Coronary artery (tissue), 2 donors: ENCODE measurements at places on chromosomes 5 and 9.

DNA sequence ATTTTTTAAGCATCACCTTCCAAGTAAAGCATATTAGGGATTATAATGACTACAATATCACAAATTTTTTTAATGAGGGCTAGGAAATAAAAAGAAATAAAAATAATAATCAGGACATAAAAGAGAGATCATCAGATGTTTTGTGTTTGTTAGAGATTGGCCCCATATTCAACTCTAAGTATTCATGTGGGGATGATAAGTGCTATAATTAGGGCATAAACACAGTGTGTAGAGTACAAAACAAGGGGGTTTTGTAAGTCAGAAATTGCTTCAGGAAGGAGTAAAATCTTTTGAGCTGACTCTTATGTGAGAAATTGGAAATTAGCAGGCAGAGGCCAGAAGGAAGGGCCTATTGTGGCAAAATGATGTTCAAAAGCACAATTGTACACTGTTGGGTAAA is 127.3 kb downstream of the STARD4 start:
- no peak for DNase-seq

- DNase-seq = no peak
Measured at GRCh38 chr9:32403567-32404260, 19.3 kb downstream of the ACO1 start.

DNA sequence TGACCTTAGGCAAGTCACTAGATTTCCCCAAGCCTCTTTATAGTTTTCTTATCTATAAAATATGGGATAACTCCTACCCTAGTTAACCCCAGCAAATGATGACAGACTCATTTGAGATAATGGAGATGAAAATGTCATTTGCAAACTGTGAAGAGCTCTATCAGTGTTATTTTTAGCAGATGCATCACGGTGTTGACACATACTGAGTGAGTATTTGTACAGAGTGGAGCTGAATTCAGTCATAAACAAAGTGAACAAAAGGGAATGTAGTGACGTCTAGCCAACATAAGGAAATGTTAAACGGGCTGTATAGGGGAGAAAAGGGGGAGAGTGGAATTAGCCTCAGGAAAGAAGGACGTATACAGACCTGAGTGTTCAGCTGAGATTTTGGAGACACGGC is 75.9 kb downstream of the NMUR2 start:
- DNase-seq = no peak

DNA sequence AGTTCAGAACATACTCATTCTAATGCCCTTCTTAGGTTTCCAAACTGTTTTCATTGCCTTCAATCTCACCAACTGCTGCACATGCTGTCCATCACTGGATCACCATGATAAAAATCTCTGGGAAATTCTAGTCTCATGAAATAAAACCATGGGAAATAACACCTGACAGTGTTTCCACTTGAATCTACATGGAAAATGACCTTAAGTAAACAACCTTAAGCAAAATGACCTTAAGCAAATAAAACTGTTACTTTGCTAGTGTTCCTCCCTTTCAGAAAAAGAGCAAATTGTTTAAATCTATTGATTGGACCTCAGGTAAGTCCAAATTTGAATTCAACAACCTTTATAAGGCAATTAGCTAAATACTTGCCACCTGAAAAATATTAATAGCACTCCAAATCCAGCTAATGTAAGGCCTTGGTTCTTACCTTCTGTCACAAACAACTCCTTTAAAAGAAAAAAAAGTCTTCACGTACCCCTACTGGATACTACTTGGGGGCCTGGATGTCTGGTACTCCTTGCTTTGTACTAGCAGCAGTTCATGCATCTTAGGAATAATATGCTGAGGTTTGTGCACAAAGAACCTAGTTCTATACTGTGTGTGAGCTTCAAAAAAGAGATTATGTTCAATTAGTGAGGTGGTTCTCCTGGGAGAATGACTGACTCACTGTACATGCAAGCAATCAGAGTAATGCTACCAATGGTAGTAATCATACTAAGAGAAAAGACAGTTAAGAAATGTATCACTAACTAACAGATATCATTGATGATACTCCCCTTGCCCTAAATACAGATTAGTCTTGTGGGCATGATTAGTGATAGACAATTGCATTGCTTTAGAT is 630.4 kb downstream of the PSAT1 start:
- DNase-seq = no peak

DNA sequence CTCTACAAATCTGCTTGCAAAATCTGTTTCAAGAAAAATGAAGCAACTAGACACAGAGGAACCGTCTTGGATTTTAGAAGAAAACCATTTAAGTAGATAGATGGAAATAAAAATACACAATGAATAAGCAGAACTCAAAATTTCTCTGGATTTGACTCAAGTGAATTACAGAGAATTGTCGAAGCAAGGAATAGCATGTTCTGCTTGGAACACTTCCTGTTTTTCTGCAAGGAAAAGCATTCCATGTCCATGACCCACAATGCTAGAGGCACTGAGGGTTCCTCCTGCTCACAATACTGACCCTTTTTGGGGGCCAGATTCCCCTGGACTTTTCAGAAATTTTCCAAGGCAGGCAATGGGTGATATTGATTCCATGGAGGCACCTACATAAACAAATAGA is 29.8 kb downstream of the PRUNE2 start:
- no peak for DNase-seq

- no peak for DNase-seq
Measured at GRCh38 chr5:160324886-160325285, 12.5 kb upstream of the CCNJL start.

- DNase-seq = no peak
Measured at GRCh38 chr5:82011761-82012160, 39.9 kb downstream of the ATG10 start.

DNA sequence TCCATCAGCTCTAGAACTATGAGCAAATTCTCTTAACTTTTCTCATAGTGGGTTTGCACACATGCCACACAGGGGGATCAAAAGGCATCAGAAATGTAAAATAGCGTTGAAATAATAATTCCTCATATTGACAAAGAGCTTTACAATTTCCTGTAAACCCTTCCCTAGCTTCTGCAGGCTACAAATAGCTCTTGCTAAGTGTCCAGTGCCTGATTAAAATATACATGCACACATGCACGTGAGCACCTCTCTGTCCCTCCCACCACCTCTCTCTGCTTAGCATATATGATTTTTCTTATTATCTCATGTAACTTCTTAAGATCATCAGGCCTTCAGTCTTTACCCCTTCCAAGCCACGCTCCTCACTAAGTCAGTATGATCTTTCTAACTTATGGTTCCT is 13.7 kb upstream of the PPP2R2B start:
- no peak for DNase-seq
